ENCODE measurements at places on chromosomes 6 and 20. TPM values are rescaled to one million over a fixed set of nuclear protein-coding genes. Genes with fewer than 3 reads are reported as not detected.

Gene DLK2
- total RNA-seq, result not detected

Gene SSTR4
- not detected for total RNA-seq

Gene KIF25
- 1.1 TPM for total RNA-seq

Gene SLC52A3
- total RNA-seq, result 12.0 TPM

Gene ANKRD66
- total RNA-seq, result not detected

Measured in mucosa of descending colon (tissue), 3 donors.